Activated CD8-positive, alpha-beta memory T cell treated with anti-CD3 and anti-CD28 coated beads, Interleukin-2, amount 10 ng/mL, durations not matched to agents 7 days and 5 days (primary cell): ENCODE measurements at places on chromosomes 3 and 15.

GRCh38 chr3:196528639-196529233, 13.6 kb upstream of the SMCO1 start:
- H3K4me1 ChIP-seq: peaks cover 17% of the 10 kb centered on the region
- peak overlapping the region; percentile 54 for H3K27ac ChIP-seq
- peak overlapping the region; percentile 65 for H3K4me3 ChIP-seq
- peaks cover 7% of the 10 kb centered on the region for H3K36me3 ChIP-seq
- DNase-seq: peak; percentile 85

DNA sequence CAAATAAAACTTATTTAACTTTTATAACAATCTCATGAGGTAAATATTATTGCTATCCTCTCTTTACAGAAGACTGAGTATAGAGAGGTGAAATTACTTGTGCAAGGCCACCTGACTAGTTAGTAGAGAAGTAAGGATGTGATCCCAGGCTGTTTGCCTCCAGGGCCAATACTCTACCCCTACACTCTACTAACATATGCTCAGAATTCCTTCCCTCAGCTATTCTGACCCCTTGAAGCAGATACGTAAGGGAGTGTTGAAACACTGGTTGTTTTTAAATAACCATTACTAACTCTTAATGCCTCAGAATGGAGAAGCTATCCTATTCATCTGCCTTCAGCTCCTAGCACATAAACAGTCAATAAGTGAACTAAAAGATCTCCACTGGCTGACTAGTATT, 24.1 kb downstream of the CSTA start:
- no peak overlapping the region for H3K27ac ChIP-seq
- no peak for DNase-seq
- H3K36me3 ChIP-seq: no peaks in the 10 kb centered on the region
- no peaks in the 10 kb centered on the region for H3K4me1 ChIP-seq
- peaks cover 7% of the 10 kb centered on the region for H3K27me3 ChIP-seq

DNA sequence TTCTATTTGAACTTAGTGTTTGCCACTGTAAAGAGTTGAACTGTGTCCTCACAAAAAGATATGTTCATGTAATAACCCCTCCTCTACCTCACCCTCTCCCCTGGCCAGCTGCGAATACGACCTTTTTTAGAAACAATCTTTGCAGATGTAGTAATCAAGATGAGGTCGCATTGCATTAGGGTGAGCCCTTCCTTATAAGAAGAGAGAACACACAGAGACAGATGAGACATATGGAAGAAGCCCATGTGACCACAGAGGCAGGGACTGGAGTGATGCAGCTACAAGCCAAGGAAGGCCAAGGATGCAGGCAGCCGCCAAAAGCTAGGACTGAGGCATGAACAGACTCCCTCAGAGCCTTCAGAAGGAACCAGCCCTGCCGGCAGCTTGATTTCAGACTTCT, 27.6 kb downstream of the GPR176 start:
- DNase-seq: no peak
- peaks cover 5% of the 10 kb centered on the region for H3K27me3 ChIP-seq
- no peak overlapping the region for H3K27ac ChIP-seq
- no peak overlapping the region for H3K4me3 ChIP-seq

DNA sequence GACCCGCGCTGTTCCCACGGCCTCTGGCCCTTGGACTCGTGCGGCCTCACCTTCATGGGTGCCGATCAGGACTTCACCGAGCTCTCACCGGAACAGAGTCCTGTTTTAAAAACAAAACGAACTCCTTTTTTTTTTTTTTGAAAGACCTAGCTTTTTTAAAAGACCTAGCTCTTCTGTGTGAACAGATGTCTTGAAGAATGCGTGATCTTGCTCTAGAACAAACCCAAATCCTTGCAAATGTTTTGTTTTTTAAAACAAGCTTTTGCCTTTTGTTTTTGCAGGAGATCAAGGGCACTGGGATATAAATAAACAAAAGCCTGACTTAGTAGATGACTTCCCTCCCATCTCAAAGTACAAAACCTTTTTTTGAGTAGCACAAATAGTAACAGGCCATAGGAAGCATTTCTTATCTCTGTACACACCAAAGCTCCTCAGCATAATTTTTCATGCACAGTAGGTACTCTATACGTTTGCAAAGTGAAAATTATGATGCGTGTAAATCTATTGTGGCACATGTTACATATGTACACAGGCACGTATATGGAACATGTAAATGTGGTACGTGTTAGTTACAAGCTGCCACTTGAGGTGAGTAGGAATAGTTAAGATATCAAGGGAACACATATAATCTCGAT, 1.1 kb upstream of the MSL2 start:
- H3K4me3 ChIP-seq: peak overlapping the region; percentile 98
- no peak for DNase-seq

DNA sequence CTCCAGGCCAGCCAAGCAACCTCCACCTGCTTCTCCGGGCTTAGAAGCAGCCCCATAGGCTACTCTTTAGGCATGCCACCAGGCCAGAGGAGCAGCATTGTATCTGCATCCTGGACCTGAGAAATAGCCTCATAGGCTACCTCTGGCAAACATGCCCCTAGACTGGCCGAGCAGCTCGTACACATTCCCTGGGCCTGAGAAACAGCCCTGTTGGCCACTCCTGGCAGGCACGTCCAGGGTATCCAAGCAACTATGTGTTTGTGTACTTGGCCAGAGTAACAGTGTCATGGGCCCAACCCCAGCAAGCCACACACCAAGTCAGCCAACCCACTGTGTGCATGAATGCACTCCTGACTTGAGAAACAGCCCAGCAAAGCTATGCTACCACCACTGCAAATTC, 498.7 kb upstream of the CDIN1 start:
- H3K4me3 ChIP-seq: no peak overlapping the region
- no peak overlapping the region for H3K27ac ChIP-seq
- H3K4me1 ChIP-seq: no peaks in the 10 kb centered on the region

GRCh38 chr3:136658946-136659682, 93.1 kb downstream of the STAG1 start:
- no peaks in the 10 kb centered on the region for H3K27me3 ChIP-seq
- H3K27ac ChIP-seq: no peak overlapping the region
- peaks cover 26% of the 10 kb centered on the region for H3K36me3 ChIP-seq
- no peaks in the 10 kb centered on the region for H3K4me1 ChIP-seq
- no peak for DNase-seq

GRCh38 chr3:178915365-178915764, 156.2 kb downstream of the ZMAT3 start:
- no peaks in the 10 kb centered on the region for H3K36me3 ChIP-seq
- H3K27me3 ChIP-seq: no peaks in the 10 kb centered on the region
- DNase-seq: no peak
- no peak overlapping the region for H3K27ac ChIP-seq
- no peaks in the 10 kb centered on the region for H3K4me1 ChIP-seq
